Ascending aorta (tissue), 2 donors: ENCODE measurements at places on chromosomes 16 and 17. TPM values are rescaled to one million over a fixed set of nuclear protein-coding genes. Genes with fewer than 3 reads are reported as not detected.

The ZFHX3 gene
- 34.8 TPM for total RNA-seq

The B9D1 gene
- 49.1 TPM for total RNA-seq

The TP53TG3C gene
- not detected for total RNA-seq

The ABCC6 gene
- 0.53 TPM for total RNA-seq

The PIK3R6 gene
- 2.2 TPM for total RNA-seq

The SYCE1L gene
- total RNA-seq: not detected

The SPHK1 gene
- 120 TPM for total RNA-seq

The PITPNM3 gene
- 10.4 TPM for total RNA-seq

DNA sequence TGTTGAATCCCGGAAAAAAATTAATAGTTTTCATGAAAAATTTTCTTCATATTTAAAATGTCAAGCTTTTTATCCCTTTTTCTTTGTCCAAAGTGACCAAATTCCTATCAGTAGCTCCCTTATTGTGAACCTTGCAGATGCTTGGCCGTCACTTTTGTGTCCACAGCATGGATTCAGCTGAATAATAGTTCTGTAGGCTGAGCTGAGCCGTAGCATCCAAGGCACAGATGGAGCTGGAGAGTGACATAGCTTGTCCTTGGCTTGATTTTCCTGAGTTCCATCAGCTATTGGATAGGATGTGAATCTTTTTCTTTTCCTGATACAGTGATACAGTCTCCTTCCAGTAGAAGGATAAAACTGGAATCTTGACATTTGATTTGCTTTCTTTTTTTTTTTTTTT, 3.6 kb downstream of the NUP85 start:
- DNase-seq: no peak

DNA sequence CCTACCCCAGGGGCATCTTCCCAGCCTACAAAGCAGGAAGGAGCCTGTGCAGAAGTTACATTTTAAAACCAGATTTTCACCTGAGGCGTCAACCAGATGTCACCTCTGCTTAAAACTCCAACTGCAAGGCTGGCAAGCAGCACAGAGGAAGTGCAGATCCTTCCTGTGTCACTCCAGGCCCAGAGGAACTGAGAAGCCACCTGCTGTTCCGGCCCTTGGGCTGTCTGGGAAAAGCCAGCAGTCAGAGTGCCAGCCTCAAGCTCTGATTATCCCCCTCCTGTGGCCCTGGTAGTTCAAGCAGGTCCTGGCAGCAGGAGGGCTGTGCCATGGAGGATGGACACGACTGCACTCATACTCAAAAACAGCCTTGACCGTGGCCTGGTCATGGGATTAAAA, 10.2 kb downstream of the POLR2C start:
- peak; percentile 44 for DNase-seq

GRCh38 chr16:64094181-64094965, 1027.5 kb downstream of the CDH11 start:
- no peak for DNase-seq

DNA sequence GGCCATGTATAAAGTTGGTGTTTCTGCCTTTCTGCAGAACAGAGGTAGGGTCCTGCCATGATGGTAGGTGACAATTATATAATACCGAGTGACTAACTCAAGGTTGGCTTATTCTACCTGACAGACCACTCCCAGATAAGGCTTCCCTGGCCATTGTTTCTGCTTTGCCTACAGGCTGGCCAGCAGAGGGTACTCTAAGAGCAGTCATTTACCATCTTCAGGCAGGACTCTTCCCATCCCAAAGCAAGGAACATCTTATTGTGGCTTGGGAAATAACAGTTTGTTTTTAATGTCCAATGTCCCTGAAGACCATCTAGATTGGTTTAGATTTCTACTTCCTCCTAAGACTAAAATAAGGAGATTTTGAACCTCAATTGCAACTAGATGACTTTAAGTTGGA, 74.1 kb downstream of the SNX11 start:
- DNase-seq: no peak

- DNase-seq: no peak
These were observed 465.0 kb upstream of the MAF start for GRCh38 chr16:80065541-80065940.

DNA sequence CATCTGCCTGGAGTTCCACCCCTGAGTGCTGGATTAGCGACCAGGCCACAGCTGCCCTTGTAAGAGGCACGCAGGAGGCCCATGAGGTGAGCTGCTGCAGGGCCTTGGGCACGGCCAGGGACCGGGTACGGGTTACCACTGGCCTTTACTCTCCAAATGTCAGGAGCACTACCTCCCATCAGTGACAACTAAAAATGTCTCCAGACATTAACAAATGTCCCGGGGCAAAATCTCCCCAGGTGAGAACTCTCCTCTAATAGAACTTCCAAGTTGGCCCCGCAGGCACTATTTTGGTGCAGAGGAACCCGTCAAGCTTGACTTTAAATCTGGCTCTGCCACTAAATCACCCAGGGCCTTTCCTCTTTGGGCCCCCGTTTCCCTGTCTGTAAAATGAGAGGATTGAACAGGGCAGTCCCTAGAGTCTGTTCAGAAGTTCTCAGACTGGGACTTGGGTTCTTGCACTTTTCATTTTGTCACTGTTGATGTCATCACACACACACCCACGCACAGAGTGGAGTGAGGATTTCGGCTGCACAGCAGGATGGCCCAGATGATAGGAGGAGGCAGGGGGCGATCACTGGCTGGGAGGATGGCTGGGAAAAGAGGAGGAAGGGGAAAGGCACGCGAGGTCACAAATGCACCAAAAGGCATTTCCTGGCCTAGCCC, 24.5 kb upstream of the MAPT start:
- DNase-seq: no peak

DNA sequence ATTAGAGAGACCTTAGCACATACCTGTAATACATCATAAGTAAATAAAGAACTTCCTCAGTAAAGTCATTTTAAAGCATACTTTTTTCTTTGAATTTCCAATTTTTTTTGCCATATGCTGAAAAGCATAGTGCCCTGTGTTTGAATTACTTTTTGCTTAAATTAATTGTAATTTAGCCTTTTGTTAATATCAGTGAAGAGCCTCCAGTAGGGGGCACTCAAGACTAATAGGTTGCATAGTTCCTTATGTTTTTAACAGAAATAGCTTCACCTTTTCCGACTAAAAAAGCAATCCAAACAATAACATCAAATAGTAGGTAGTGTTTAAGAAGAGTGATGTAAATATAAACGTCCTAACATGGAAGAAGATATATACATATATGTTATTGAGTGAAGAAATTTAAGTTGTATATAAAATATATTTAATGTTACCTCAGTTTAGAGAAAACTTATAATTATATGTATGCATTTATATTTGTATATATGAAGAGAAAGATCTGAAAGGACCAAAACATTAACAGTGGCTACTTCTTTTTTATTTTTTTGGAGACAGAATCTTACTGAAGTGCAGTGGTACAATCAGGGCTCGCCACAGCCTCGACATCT, 18.6 kb downstream of the RAD51C start:
- DNase-seq: no peak

GRCh38 chr17:40645943-40646342, 1.7 kb downstream of the SMARCE1 start:
- no peak for DNase-seq

DNA sequence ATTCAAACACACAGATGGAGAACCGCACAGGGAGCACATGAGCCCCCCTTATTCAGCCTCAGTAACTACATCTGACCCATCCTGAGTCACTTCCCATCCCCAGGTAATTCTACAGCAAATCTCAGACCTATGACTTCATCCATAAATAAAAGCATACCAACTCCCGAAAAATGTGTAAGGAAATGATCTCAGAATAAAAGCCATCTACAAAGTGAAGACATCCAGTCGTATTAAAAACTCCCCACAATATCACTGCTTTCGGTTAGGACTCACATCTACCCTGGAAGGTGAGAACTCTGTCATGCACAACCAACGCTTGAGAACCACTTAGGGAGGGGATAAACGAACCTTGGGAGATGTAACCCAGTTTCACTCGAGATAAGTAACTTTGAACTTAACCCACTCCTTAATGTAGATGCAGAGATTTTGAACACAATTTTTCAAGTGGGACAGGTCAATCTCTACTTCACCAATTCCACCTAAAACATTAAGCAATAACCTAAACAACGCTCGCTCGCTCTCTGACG, 1.3 kb downstream of the USP36 start:
- DNase-seq: no peak

- no peak for DNase-seq
These were observed 2.3 kb downstream of the PAFAH1B1 start for GRCh38 chr17:2595716-2596115.

- no peak for DNase-seq
These were observed 30.4 kb downstream of the KIAA0513 start for GRCh38 chr16:85057948-85058347.

GRCh38 chr17:34176440-34176839, 78.6 kb upstream of the CCL2 start:
- no peak for DNase-seq

GRCh38 chr16:52603015-52603414, 56.1 kb upstream of the TOX3 start:
- DNase-seq: no peak

DNA sequence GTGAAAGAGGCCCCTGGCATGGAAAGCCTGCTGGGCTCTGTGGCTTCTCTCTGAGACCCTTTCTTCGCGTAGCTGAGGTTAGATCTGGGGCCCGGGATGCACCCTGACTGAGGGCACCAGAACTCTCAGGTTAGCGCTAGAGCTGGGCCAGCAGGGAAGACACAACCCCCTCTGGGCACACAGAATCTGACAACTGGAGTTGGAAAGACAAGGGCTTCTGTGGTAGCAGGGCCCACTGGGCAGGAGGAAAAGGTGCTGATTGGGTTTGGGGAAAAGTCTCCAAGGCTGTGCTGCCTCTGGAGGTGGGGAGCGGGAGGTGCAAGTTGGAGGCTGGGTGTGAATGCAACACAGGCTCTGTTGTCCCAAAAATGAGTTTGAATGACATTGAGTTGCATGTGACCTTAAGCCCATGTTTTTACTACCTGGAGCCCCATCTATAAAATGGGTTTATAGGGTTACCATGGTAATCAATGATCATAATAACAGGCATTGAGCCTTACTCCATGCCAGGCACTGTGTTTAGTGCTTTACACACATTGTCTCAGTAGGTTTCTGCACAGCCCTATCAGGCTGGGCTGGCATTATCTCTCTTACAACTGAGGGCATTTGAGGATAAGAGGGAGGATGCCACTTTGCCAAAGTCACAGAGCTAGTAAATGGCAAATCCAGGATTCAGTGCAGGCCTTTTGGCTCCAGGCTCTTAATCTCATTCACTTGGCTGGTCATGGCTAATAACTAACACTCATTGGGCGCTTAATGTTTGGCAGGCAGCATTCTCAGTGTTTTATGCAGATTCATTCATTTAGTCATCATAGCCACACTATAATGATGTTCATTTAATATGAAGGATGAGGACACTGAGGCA, 9.5 kb upstream of the IGFBP4 start:
- DNase-seq: peak; percentile 55

DNA sequence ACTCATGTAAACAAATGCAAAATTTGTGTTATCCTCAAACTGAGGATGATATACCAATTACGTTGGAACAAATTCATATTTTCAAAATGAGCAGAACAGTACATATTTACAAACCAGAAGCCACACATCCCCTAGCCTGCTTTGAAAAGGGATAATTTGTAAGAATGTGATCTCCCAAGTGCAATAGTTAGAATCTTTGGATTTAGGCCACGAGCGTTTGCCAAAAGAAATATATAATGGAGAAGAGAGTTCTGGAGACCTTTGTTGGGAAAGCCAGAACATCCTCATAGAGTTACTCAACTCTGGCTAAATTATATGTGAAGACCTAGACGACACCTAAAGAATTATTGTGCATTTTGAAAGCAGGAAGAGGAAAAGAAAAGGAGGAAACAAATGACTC, 449.3 kb downstream of the KCNJ2 start:
- DNase-seq: no peak

GRCh38 chr16:50902457-50902856, 160.6 kb downstream of the CYLD start:
- no peak for DNase-seq

DNA sequence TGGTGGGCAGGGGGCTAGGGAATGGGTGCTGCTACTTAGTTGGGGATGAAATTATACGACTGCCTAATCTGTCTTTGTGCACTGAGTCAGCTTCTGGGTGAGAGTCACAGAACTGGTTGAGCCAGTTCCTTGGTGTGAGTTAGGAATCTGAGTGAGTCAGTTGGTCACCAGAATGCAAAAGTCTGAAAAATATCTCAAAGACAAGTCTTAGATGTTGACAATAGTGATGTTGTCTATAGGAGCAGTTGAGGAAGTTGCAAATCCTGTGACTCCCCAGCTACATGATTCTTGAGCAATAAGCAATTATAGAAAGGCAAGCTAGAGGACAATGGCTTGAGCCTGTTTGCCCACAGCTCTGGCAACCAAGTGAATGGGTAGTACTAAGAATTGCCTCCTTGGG, 399.2 kb downstream of the CNTNAP4 start:
- DNase-seq: no peak

DNA sequence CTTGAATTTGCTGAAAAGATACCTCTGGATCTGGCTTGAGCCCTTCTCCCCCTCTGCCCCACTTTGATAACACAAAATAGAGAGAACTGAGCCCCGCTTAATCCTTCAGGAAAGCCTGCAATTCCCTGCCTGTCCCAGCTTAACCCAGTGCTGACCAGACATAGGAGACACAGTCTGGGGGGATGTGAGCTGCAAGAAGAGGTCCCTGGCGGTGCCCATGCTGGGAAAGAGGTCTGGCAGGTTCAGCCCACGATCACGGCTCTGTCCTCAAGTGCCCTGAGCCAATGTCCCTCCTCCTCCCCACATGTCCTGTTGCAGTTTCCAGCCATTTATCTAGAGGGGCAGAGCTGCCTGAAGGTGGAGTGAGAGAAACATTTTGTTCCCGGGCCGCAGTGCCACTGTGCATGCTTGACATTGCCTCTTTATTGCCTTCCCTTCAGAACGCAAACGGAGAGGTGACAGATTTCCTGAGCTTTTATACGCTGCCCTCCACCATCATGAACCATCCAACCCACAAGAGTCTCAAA, 29.0 kb downstream of the PLCD3 start:
- DNase-seq: no peak

DNA sequence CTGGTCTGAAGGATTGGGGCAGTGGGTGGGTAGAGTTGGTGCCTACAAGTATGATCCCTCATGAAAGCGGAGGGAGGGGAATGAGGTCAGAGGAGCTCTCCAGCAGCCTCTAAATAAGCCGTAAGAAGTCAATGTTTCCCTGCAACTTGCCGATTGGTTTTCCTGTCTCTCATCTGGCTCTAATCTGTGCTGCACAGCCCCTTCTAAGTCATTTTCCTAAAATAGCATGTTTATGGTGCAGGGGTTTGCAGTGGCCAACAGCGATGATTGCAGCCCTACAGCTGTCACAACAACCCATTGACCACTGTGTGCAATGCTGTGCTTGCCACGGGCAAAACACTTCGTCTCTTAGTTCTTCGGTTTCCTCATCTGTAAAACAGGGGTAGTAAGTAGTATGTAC, 189.2 kb downstream of the PRKCB start:
- no peak for DNase-seq

- no peak for DNase-seq
These were observed 48.8 kb upstream of the CACNG5 start for GRCh38 chr17:66786107-66786506.

- DNase-seq: no peak
These were observed 325.4 kb downstream of the ZFHX3 start for GRCh38 chr16:72722552-72722951.

GRCh38 chr17:31693433-31694220, 165.4 kb downstream of the COPRS start:
- DNase-seq: peak; percentile 51
